ENCODE measurements at places on chromosomes 4 and X. TPM values are rescaled to one million over a fixed set of nuclear protein-coding genes. Genes with fewer than 3 reads are reported as not detected.

The CXCL1 gene
- total RNA-seq, result 2.7 TPM

- no peak for DNase-seq
- no peaks in the 10 kb centered on the region for H3K27me3 ChIP-seq
- H3K36me3 ChIP-seq, result peaks cover 33% of the 10 kb centered on the region
- no peak overlapping the region for H3K4me3 ChIP-seq
- H3K4me1 ChIP-seq, result peaks cover 10% of the 10 kb centered on the region
Observed at GRCh38 chr4:726235-726787, 20.7 kb downstream of the PCGF3 start.

GRCh38 chr4:150867148-150867547 is 147.9 kb downstream of the LRBA start:
- no peak overlapping the region for H3K4me3 ChIP-seq
- no peaks in the 10 kb centered on the region for H3K4me1 ChIP-seq
- H3K27me3 ChIP-seq, result no peaks in the 10 kb centered on the region
- H3K36me3 ChIP-seq, result peaks cover 6% of the 10 kb centered on the region
- DNase-seq, result no peak

DNA sequence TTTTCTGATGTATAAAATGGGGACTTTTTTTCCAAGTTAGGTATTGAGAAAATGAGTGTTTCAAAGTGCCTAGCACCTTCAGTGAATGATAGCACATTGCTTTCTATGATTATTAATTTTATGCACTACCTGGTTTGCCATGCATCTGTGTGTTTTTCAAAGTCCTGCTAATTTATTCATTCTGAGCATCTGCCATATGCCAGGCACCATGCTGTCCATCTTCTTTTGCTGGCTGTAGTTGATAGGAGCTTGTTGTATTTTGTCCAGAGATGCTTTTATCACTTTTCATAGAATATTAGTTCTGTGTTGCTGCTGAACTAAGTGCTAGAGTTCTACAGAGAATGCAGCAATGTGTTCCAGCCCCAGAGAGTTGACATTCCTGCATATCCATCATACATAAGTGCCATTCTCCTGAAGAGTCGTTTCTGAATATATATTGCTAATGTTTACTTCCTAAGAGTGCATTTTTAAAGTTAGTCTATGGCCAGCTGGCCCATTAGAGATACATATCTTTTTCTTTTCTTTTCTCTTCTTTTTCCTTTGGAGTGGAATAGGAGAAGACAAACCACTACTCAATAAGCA is 49.0 kb upstream of the CLNK start:
- H3K4me1 ChIP-seq, result peaks cover 2% of the 10 kb centered on the region
- no peak overlapping the region for H3K27ac ChIP-seq
- no peak overlapping the region for H3K4me3 ChIP-seq
- DNase-seq, result no peak
- no peaks in the 10 kb centered on the region for H3K36me3 ChIP-seq

DNA sequence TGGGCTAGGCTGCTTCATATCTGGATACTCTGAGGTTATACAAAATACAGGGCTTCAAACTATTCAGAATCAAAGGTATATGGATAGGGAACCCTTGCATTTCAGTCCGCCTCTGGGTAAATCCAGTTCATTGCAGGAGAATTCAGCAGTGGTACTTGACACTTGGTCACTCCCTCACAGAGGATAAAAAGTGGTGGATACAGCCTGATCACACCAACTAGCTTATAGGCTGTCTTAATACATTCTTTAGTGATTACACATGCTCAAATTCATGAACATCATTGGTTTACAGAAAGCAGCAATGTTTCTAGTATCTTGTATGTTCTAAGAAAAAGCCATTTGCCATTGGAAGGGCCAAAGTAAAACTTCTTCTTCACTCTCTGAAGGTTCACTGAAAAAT is 104.8 kb upstream of the PDE5A start:
- H3K27me3 ChIP-seq, result no peaks in the 10 kb centered on the region
- H3K4me1 ChIP-seq, result peaks cover 46% of the 10 kb centered on the region
- DNase-seq, result no peak
- peaks cover 5% of the 10 kb centered on the region for H3K36me3 ChIP-seq
- H3K4me3 ChIP-seq, result no peak overlapping the region
